ENCODE measurements at places on chromosomes 3 and 15. TPM values are rescaled to one million over a fixed set of nuclear protein-coding genes. Genes with fewer than 3 reads are reported as not detected.
A peak's percentile ranks its signal among the peaks of the same experiment; 100 is the strongest.

DNA sequence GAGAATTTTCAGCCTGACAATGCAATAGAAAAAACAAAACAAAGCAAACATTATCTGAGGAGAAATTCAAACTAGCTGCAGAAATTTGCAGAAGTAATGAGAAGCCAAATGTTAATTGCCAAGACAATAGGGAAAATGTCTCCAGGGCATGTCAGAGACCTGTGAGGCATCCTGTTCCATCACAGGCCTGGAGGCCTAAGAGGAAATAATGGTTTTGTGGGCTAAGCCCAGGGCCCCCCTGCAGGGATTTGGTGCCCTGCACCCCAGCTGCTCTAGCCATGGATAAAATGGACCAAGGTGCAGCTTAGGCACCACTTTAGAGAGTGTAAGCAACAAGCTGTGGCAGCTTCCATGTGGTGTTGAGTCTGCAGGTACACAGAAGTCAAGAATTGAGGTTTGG is 401.2 kb upstream of the NECTIN3 start:
- DNase-seq = no peak

DNA sequence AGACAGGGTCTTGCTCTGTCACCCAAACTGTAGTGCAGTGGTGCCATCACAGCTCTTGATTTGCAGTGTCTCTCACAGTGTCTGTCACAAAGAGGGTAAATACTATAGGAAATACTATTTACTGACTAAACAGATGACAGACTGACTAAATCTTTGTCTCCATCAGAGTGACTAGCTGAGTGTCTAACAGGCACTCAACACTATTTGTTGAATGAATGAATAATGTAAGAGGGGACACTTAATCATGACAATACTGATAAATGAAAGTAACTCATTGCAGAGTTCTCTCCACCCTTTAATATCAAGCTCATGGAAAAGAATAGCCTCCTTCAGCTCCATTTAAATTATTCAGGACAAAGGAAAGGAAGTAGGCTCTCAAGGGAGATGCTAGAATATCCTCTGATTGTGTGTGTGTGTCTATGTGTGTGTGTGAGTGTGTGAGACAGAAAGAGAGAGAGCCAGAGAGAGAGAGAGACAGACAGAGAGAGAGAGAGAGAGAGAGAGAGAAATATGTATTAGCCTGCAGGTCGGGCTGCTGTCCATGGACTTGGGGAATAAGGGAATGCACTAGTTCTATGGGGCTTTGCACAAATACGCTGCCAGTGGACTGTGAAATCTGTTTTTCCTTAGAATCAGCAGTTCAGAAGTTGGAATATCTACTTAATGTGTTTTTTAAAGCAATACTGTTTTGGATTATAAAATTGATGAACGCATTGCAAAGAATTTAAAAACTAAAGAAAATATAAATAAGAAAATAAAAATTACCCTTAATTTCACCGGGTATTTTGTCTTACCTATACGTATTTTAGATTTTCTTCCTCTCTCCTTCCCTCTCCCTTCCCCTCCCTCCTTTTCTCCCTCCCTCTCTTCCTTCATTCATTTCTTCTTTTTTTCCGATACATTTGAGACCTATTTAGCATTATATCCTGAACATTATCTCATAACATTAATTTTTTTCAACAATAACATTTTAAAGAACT is 132.9 kb upstream of the LRIG1 start:
- no peak for DNase-seq

Gene CD86
- 20.2 TPM for total RNA-seq

DNA sequence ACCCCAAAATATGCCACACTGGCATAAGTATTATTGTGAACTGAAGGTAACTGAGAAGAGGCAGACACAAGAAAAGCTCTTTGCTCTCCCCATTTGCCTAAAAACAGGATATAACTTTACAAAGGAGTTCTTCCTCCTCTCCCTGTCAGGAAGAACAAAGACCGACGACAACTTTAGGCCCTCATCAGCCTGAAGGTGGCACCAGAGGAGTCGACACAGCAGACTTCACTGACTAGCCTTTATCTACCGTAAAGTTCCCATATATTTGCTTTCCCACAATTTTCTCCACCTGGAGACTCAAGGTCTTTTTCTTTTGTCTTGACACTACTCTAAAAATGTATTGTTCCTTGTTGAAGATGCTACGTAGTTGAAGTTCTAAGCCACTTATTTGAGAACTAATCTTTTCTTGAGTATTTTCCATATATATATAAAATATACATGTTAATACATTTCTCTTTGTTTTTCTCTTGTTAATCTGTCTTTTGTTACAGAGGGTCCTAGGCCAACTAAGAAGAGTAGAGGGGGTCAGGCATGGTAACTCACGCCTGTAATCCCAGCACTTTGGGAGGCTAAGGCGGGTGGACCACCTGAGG is 16.2 kb upstream of the XIRP1 start:
- peak; percentile 68 for DNase-seq

- peak; percentile 91 for DNase-seq
Measured at GRCh38 chr15:46576646-46577395, 942.0 kb downstream of the SQOR start.

Measured in umbilical cord (tissue), 2 donors.